ENCODE measurements at places on chromosomes 12 and 14. TPM values are rescaled to one million over a fixed set of nuclear protein-coding genes. Genes with fewer than 3 reads are reported as not detected.

Gene ERP29
- 51.2 TPM for total RNA-seq

Gene AACS
- 30.4 TPM for total RNA-seq

Gene TEX52
- total RNA-seq = not detected

Gene IL22
- total RNA-seq = not detected

Gene STON2
- total RNA-seq = 109 TPM

Gene OTX2
- total RNA-seq = 17.1 TPM

Gene RPS6KA5
- total RNA-seq = 13.4 TPM

Gene PTGER2
- total RNA-seq = 0.46 TPM

Gene ZBTB42
- total RNA-seq = 1.2 TPM

Gene FOXA1
- 3.7 TPM for total RNA-seq

Gene SERPINA12
- not detected for total RNA-seq

Gene PMCH
- total RNA-seq = 109 TPM

Gene KRT8
- 0.92 TPM for total RNA-seq

Gene LYZ
- 7.4 TPM for total RNA-seq

Gene KCNC2
- 41.5 TPM for total RNA-seq

Gene TMEM179
- total RNA-seq = 56.7 TPM

Gene GPRC5D
- not detected for total RNA-seq

Gene CLEC14A
- 5.3 TPM for total RNA-seq

Gene HDAC7
- 6.5 TPM for total RNA-seq

Gene TBC1D30
- 23.1 TPM for total RNA-seq

Gene MGP
- 3.0 TPM for total RNA-seq

Gene CLEC9A
- total RNA-seq = not detected

Gene ADAM20
- total RNA-seq = 3.7 TPM

Gene SMIM41
- total RNA-seq = not detected

Gene STRAP
- 90.2 TPM for total RNA-seq

Gene OR10G3
- not detected for total RNA-seq

Gene PRICKLE1
- total RNA-seq = 27.0 TPM

Gene FAM90A1
- not detected for total RNA-seq

Measured in diencephalon (tissue), 1 donor.